ENCODE measurements at places on chromosomes 13 and 19.

- ATAC-seq = no peak
These were observed 76.1 kb downstream of the RGCC start for GRCh38 chr13:41533266-41534052.

GRCh38 chr19:51002542-51003311, 1.3 kb upstream of the KLK8 start:
- no peak for ATAC-seq

DNA sequence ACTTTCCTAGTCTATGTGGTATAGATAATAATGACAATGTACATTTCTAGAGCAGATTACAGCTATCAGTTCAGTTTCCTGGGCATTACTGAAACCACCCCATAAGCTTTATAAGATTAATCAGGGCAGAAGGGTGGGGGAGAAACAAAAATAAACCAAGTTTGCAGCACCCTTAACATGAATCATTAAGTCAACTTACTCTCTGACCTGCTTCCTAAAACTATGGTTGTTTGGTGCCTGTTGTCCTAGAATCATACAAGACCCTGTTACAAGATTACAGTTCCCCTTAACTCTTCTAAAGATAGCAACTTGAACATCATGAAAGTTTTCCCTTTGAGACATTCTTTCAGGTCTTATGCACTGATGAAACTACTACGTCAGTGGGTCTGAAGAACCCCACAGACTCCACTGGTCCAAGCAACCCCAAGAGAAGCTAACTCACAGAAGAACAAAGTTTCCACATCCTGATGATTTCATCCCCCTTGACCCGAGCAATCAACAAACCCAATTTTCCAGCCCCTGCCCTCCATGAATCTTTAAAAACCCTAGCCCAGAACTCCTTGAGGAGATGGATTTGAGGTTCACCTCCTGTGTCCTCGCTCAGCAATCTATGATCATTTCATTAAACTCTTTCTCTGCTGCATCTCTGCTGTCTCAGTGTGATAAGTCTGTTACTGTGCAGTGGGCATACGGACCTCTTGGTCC, 336.5 kb downstream of the FOXO1 start:
- ATAC-seq = no peak

DNA sequence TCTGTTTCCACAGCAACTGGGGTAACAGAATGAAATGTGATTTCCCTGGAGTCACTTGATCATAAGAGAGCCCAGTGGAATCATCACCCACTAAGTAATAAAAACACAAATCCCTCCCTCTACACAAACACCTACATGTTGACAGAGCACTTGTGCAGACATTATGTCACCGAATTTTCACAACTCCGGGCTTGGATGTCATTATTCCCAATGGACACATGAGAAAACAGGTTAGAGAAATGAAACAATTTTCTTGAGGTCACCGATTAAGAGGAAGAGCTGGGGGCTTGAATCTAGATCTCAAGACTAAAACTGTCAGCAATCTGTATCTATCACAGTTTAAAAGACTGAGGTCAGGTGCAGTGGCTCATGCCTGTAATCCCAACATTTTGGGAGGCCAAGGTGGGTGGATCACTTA, 3.1 kb downstream of the XRCC1 start:
- no peak for ATAC-seq

DNA sequence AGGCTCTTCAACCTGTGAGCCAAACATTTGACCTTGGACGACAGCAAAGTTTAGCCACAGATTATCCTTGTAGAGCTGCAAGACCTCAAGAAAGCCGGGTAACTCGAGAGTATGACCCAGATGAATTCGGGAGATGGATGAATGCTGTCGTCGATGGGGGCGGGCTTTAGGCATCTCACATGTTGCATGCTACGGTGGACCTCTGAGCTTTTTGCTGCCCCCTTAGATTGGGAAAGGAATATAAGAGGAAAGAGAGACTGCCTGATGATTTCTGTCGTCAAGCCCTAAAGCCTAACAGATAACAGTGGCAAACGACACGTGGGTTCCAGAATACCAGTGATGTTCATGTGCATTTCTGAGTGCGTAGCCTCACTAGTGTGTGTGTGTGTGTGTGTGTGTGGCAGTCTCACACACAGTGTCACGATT, 730 bp upstream of the ABCC4 start:
- ATAC-seq = peak; percentile 40

DNA sequence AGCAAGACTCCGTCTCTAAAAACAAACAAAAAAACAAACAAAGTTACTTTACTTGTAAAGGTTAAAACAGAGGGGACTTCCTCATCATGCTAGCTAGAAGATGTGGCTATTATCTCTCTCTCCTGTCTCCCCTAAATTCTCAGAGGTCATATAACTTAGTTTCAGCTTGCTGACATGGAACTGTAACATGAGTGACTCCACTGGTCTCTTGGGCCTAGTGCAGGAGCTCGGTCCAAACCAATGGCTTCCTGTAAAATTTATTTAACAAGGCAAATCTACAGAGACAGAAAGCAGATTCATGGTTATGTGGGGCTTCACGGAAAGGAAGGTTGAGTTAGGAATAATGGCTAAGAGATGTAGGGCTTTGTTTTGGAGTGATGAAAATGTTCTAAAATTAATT, 9.5 kb upstream of the KASH5 start:
- no peak for ATAC-seq

DNA sequence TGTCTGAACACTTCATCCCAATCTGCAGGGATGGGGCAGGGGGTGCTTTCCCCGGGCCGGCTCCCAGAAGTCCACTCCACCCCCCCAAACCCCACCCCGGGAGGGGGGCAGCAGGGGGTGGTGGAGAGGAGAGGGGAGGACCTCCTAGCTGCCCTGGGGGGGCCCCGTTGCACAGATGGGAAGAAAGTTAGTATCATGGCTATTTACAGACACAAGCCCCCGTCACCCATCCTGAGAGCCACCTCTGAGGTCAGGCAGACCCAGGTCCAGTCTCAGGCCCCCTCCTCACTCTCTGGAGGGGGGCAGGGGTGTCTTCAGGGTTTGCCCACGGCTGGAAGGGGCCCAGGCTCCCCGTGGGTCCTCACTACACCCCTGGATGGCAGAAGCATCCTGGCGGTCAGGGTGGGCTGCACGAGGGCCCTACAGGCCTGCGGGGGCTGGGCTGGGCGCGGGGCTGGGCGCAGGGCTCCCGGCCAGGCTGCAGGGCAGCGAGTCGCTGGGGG, 5.8 kb upstream of the REXO1 start:
- no peak for ATAC-seq

DNA sequence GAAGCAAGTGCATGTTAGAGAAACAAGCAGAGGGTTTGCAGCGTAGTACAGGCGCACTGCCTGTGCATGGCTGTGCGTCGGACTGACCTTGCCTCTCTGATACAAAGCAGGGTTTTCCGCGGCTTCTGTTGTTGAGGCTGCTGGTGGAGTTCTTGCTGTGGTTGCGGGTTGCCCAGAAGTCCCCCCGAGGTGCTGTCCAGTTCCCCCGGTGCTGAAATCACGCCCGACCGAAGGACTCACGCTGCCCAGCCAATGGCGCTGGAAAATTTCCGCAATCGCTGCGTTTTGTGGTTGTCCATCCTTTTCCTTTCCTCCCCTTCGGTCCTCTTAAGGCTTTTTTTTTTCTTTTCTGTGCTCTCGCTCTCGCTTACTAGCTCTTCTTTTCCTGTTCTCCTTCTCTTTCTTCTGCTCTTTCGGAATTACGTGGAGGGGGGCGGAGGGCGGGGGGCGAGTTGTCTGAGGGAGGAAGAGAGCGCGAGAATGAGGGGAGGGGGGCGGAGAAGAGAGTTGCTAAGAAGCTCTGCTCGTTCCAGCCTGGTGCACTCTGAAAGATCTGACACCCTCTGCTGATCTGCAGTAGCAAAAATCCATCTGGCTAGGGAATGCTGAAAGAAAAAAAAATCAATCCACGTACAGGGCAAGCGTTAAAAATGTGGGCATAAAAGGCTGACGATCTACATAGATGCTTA, at the start of gene SLITRK1:
Gene SLITRK1 (minus strand): TSS at position 558 of the 689 bp plus-strand sequence. CDS start 967 bp downstream, outside the sequence.
- ATAC-seq = peak; percentile 77

- ATAC-seq = no peak
These were observed 52.5 kb upstream of the SHKBP1 start for GRCh38 chr19:40524133-40524549.

DNA sequence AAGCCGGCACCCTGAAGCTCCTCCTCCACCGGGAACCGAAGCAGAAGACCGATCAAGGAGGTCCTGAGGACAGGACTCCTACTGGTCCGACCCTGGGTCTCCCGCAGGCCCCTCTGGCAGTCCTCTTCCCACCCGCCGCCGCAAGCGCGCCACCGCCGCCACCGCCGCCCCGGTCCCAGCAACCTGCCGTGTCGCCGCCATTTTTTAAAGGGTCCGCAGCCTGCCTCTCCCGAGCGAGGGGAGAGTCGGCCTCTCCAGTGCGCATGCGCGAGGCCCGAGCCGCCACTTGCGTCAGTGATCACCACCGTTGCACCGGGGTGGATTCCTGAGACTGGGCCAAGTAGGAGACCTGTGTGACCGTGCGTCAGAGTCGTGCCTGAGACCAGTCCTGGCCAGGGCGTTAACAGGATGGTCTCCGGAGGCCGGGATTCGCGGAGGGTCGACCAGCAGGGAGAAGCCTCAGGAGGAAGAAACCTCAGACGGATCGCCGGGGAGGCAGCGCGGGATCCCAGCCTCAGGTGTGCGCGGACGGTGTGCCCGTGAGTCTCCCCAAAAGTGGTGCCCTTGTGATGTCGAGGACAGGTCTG, 51.6 kb downstream of the ZNF146 start:
- ATAC-seq = no peak

DNA sequence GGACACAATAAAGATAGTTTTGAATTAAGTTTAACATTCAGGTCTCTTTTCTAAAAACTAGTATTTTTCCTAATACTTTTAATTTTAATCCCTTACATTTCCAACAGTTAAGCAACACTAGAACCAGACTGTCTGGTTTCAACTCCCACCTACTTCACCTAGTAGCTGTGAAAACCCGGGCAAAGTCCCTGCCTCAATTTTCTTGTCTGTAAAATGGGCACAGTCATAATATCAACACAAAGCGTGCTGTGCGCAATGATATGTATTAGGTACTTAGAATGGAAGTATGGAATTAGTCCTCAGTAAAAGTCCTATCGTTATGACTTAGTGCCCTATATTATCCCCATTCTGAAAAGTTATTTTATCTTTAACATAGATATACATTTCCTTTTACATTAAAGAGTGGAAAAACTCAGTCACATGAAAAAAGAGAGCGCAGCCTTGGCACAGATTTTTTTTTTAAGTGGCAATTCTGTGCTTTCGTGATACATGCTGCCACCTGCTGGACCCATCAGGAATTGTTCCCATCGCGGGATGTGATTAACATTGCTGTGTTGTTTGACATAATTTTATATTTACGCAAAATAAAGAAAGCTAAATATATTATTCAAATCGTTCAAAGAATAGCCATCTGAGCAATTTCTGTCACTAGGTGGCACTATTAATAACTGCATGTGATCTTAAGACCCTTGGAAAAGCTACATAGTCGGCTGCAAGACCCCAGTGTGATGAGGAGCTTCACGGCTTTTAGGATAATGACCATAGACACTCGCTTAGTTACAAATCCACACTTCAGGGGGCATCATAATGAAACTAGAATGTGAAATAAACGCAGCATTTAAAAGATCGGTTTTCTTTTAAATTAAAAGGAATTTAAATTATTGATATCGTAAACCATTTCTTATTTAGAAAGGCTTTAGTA, 59.9 kb downstream of the LIG4 start:
- ATAC-seq = peak; percentile 54

- ATAC-seq = no peak
These were observed 6.4 kb downstream of the NFIX start for GRCh38 chr19:13001502-13002165.

DNA sequence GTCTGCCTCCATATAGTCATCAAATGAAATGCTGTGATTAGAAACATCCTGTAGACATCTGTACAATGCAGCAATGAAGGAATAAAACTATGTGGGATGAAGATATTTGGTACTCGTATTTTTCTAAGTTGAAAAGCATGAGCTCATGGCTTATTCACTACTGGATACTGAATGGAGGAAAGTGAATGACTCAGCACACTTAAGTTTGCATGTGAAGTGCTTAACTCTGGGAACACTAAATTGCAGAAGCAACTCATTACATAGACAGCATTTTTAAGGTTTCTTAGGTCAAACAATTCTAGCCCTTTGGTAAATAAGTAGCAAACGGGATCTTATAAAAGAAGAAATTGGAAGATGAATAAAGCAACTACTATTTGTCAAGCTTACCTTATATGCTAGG, 429.0 kb upstream of the MIR17HG start:
- ATAC-seq = peak; percentile 38

DNA sequence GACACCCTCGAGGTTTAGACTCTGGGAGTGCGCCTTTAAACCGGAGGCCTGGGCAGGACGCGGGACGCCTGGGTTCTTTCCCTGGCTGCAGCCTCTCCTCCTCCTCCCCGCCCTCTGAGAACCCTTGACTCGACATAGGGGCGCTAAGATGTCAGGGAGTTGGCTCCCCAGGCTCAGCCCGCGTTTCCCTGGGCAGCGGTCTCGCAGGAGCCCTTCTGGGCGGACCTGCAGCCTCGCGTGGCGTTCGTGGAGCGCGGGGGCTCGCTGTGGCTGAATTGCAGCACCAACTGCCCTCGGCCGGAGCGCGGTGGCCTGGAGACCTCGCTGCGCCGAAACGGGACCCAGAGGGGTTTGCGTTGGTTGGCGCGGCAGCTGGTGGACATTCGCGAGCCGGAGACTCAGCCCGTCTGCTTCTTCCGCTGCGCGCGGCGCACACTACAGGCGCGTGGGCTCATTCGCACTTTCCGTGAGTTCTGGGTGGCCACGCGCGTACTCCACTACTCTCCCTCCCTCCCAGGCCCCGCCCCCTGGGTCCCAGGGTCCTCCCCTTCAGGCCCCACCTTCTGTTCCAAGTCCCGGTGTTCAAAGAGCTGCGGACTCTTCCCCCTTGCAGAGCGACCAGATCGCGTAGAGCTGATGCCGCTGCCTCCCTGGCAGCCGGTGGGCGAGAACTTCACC, 1.3 kb downstream of the ICAM5 start:
- peak; percentile 40 for ATAC-seq

- no peak for ATAC-seq
These were observed 6.3 kb downstream of the GPR18 start for GRCh38 chr13:99251921-99252320.

DNA sequence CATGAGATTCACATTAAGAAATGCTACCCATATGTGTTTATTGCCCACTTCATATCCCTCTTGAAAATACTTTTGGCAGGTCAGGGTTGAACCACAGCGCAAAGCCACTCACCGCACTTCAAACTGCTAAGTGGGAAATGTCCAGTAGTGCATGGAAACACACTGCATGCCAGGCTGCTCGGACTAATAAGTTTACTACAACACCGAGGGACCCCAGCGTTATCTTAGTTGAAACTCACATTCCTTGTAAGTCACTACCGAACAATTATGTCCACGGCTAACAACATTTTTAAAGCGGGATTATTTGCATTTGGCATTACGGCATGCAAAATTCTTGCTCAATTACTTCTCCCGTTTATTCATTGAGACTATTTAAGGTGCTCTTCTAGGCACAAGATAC, 4.0 kb downstream of the BRD4 start:
- no peak for ATAC-seq
